ENCODE measurements at places on chromosomes 4 and X.
A peak's percentile ranks its signal among the peaks of the same experiment; 100 is the strongest.

GRCh38 chr4:151199319-151200190 lies 77.4 kb upstream of the PRSS48 start:
- no peak for DNase-seq

GRCh38 chr4:2417765-2418649 lies at the start of gene ZFYVE28:
ZFYVE28 (minus strand) TSS chr4:2418645; CDS start chr4:2418323, 322 bp downstream.
- peak; percentile 46 for DNase-seq

GRCh38 chr4:39544580-39545315 lies 17.5 kb upstream of the UGDH start:
- no peak for DNase-seq

- no peak for DNase-seq
Measured at GRCh38 chr4:47340914-47341313, 122.6 kb downstream of the COMMD8 start.

- DNase-seq, result no peak
Measured at GRCh38 chrX:9271789-9272525, 192.9 kb upstream of the TBL1X start.

DNA sequence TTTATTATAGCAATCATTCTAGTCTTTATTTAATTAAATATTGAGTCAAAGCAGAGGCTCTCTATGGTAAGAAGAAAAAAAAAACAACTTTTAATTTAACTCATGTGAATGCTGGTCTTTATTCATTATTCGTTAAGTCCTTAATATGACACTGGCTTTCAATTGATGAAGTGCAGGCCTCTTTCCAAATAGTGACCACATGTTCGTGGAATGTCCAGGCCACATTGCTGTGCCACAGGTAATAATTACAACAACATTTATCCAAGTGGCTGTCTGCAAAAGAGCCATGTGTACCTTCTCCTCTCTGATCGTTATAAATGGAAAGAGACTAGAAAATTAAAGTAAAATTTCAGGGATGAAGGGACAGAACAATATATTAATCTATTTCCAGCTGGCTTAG lies 220.1 kb upstream of the PABPC4L start:
- no peak for DNase-seq

DNA sequence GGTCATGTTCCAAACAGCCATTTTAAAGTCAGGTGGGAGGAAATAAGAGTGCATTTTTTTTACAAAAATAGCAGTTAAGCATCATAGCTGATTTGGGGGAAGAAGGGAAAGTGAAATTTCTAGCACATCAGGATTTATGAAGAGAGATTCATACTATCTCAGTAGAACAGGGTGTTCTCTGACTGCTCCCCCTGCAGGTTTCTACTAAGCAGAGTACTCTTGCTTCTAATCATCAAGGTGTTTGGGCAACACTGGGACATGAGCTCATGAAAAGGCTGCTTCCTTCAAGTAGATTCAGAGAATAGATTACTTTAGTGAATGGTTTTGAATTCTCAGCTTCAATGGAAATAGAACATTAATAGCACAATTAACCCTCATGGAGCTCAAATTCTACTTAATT lies 591.4 kb upstream of the PCDH10 start:
- DNase-seq, result no peak

- DNase-seq, result no peak
Measured at GRCh38 chr4:188683571-188683970, 544.3 kb downstream of the TRIML1 start.

GRCh38 chr4:142473218-142473959 lies 372.7 kb downstream of the INPP4B start:
- no peak for DNase-seq

GRCh38 chr4:71251261-71251660 lies 87.6 kb upstream of the SLC4A4 start:
- DNase-seq, result no peak

DNA sequence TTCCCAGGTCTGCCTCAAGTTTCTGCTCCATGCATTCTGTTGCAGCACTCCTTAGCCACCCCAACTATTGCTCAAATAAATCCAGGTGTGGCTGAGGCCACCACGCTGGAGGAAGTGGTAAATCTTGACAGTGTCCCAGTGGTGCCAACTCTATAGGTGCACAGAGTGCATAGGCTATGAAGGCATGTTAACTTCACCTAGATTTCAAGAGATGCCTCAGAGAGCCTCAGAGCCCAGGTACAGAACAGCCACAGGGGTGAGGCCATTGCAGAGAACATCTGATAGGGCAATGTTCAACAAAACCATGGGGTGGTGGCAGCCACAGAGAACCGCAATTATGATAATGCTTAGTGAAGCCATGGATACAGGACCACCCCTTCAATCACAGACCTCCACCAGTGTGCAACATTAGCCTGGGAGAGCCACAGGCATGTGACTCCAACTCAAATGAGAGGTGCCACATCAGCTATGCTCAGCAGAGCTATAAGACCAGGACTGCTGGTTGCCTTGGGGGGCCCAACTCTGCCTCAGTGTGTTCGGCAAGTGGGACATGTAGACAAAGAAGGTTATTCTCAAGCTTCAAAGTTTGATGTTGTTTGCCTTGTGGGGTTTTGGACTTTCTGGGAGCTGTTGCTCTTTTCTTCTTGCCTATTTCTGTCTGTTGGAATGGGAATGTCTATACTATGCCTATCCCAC lies 468.7 kb downstream of the ANKRD50 start:
- no peak for DNase-seq

Measured in HuH-7 (cell line).